ENCODE measurements at places on chromosomes 6 and 20.

- DNase-seq: no peak
Measured at GRCh38 chr6:42777126-42777822, 4.6 kb upstream of the BICRAL start.

DNA sequence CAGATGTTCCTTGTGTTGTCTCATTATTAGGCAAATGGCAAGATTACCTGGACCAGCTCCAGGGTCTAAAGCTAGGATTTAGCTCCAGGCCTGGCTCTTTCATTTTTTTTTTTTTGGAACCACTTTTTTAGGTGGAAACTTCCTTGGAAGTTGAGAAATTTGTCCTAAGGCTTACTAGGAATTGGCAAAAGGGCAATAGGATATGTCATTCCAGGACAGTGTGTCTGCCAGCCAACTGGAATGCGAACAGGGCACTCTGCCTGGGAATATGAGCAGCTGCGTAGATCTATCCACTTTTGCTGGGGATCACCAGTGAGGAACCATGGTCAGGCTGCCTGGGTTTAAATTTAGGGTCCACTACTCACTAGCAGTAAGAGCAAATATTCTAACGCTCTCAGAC, 304.0 kb downstream of the TSHZ2 start:
- no peak for DNase-seq

DNA sequence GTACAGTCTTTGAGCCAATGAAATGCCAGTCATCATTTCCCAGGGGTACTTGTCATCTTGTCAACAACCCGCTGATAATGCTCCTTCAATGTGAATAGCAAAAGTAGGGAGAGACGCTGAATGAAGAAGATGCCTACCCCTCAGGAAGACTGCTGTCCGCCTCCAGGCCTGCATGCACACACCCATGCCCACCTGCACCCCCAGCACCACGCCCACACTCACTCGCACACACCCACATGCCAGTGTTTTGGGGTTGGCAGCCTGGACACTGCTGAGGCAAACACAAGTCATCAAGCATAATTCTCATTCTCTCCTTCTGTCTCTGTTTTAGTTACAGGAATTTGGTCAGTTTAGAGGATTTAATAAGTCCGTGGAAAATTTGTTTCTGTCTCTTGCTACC, 63.6 kb downstream of the SYTL3 start:
- no peak for DNase-seq

GRCh38 chr20:51493346-51493791, 49.1 kb downstream of the NFATC2 start:
- DNase-seq: no peak

DNA sequence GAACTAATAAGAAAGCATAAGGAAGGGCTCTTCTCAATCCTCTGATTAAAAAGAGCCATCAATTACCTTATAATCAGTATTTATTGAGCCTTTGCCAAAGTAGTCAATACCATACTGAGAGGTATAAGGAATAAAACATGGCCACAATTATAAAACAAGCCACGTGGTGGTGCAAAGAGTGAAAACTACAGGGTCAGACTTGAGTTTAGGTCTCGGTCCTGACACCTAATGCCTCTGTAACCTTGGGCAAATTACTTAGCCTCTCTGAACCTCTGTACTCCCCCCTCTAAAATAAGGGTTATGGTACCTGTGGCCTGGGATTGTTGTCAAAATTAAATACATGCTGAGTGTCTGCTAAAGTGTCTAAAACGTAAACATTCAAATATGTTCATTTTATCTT, 11.8 kb downstream of the TRIM10 start:
- DNase-seq: no peak

DNA sequence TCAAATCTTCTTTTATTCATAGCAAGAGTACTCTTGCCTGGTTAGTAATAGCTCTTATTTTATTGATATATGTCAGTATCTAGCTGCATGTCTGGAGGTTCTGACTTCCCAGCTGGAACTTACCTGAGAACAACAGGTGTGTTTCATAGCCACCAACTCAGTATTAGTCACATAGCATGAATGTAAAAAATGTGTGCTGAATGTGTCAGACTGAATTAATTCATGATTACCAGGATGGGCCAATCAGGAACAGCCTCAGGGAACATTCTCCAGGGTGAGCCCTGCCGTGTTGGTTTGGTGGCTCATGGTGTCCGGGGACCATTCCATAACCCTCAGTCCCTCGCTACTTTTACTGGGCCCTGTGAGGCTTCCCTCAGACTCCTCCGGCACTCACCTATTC, 99.7 kb downstream of the TULP4 start:
- DNase-seq: no peak
